ENCODE measurements at places on chromosomes 12 and 14.

DNA sequence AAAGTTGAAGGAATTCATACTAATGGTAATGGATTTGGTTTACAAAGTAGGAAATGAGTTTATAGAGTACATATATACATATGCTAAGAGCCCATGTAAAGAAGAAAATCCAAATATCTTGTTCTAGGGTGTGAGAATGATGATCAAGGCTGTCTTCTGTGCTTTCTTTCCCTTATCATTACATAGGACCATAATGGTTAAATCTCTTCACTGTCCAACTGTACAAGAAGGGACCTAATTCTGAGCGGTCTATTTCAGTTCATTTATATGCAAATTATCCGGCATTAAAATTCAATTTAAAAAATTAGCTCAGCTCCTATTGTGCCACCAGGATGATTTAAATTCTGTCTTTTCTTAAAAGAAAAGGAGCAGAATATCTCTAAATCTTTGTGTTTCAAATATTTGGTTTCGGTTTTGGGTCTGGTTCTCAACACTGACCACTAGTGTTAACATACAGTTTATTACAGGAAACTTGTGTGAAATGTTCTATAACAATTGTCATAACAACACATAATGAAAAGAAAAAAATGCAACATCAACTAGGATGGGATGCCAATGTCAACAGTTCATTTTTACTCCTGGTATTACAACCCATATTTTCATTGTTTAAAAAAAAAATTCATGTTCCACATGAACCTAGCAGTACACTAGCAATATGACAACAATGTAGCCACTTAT lies 16.8 kb downstream of the OR4K1 start:
- no peak for DNase-seq

DNA sequence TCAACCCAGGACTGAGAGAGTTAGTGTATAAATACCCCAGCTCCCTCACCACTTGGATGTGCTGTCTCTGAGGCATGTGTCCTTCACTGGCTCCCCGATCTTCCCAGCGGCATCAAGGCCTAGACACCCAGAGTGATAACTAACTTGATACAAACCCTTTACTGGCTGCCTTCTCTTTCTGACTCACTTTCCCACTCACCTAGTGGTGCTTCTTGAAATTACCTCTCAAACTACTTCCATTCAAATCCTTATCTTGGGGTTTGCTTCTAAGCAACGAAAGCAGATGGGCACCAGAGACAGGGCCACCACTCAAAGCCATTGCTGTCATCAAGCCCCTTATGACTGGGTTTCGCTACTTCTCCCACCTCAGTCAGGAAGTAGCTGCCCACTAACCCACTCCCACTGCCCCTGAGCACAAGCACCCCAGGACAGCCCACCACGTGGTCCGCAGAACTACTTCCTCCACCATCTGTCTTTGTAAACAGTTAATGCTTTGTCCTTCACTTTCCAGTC lies 17.2 kb downstream of the ZFP36L1 start:
- DNase-seq: no peak

DNA sequence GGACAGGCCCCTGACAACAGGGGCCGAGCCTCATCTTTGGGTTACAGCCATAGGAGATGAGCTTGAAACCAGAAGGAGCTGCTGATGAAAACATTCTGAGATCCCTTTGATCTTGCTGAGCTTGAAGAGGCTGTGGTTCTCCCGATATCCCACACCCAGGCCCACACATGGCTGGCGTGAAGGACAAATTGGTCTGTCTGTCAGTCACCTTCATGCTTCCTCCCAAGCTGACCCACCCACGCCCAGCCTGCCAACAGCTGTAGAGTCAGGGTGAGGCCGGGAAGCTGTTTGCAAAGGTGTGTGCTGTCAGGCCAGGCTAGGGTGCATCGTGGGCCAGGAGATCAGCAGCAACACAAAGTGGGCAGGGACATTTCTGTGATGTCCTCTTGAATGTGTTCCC lies 43.2 kb downstream of the FZD10 start:
- no peak for DNase-seq

DNA sequence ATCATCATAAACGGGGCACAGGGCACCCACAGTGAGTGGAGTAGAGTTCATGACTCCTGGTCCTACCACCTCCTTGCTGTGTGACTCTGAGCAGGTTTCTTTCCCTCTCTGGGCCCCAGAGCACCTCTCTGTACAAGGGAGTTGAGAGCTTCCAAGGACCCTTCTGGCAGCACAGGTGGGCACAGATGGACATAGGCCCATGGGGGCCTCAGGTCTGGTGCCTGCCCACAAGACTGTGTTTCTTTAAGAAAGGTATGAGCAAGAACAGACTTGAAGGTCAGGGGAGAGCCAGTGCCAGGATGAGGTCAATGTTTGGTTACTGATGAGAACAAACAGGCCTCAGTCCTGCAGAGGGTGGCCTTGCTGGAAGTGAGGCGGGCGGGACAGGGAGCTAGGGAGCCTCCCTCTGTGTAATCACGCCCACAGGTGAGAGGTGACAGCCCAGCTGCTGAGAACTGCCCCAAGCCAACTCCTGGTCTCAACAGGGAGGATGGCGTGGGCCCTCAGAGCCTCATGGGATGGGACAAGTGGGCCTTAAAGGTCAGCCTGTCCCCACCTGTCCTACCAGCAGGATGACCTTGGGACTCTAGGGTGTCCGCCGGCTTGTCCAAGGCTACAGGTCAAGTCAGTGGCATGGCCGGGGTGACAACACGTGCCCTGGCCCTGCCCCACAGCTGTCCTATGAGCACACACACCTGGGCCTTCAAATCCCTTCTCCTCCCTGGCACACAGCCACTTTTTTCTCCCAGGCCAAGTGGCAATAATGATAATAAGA lies 49.1 kb downstream of the CCDC85C start:
- no peak for DNase-seq

DNA sequence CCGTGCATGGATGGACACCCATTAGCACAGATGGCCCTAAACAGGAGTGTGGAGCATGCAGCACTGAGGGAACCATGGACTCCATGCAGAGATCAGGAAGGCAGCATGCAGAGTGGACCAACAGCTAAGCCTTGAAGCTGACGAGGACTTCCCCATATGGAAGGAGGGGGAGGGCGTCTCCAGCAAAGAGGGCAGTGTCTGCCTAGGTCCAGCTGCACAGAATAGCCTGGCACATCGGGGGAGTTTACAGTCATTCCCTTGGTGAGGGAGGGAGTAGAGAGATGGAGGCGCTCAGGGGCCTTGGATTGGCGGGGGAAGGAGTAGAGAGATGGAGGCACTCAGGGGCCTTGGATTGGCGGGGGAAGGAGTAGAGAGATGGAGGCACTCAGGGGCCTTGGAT lies 64.5 kb downstream of the ANKRD9 start:
- DNase-seq: no peak

DNA sequence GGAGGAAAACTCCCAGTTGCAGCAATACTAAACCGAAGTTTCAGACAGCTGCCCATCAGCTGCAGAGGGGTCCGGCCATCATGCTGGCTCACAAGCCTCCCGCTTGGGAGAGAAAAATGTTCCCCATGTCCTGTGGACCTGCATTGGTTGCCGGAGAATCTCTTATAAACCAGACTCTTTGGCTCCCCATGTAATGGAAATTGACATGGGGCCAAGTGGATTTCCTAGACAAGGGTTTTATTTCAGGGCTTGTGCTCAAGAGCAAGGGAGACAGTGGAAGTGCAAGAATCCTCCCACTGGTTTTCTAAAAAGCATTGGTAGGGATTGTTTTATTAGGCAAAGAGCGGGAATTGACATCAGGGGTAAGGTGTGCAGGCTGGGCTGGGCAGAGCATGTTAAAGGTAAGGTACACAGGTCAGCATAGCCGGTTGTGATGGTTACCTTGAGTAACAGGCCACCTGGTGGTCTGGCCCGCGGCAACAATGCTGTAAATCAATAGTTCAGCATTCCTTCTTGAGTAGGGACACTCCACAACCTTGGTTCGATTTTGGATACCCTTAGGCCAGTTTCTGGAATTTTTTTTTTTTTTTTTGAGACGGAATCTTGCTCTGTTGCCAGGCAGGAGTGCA lies 135.4 kb downstream of the UNC79 start:
- DNase-seq: no peak

DNA sequence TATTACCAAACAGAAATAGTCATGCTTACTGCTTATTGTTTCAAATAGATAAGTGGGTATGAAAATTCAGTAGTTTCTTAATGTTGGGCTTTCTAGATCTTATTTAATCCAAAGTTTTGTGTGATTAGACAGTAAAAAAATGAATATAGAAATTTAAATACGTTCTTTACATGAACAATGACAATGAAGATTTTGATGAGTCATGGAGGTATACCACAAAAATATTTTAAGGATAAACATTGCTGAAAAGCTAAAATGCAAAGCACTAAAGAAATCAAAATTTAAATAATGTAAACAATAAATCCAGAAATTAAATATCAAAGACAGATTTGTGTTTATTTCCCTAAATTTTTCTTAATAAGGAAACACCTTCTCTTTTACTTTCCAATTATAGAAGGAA lies 78.3 kb downstream of the PIK3C2G start:
- no peak for DNase-seq

DNA sequence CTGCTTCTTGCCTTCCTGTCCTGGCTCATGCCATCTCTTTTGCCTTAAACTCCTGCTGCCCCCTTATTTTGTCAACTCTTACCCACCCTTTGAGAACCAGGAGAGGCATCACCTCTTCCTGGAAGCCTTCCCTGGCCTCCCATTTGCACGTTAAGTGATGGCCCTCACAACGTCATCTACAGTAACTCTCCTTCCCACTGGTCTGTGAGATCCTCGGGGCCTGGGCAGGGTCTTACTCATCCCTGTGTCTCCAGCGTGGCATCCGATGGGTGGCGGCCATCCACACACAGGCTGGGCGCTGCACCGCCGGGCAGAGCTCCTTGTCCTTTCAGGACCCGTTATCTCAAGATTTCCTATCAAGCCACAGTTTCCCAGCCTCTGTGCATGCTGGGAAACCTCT lies 16.8 kb upstream of the CACNA2D4 start:
- no peak for DNase-seq

DNA sequence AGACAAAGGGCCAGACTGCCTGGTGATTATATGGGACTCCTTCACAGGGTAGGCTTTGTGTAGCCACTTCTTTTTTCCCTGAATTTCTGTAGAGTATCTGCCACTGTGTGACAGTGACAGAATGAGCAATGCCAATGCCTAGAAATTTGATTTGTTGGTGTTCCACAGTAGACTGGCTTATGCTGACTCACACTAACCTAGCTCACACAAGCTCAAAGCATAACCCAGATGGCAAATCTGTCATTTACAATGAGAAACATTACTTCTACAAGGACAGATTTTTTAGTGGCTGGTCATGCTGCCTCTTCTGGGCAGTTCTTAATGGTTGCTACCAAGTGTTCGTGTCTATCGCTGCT lies 15.9 kb downstream of the CFAP251 start:
- DNase-seq: no peak

- DNase-seq: no peak
Observed at GRCh38 chr12:131379738-131380137, 331.2 kb upstream of the SFSWAP start.

GRCh38 chr12:65828711-65829339 lies 4.5 kb downstream of the HMGA2 start:
- DNase-seq: no peak

GRCh38 chr14:68137704-68138619 lies 318.4 kb downstream of the RAD51B start:
- DNase-seq: no peak

DNA sequence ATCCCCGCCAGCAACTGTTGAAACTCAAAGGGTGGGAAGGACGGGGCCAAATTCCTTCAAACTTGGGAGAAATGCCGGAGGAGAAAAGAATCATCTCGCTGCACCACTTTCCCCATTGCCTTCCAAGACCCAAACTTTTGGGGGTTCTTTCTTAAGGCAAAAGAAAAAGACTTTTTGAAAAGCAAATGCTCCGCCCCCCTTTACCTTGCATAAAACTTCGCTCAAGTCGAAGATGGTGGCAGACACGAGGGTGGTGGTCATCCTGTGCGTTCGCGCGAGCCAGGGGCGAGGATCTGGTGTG lies 239 bp downstream of the ZFP36L1 start:
- DNase-seq: no peak

DNA sequence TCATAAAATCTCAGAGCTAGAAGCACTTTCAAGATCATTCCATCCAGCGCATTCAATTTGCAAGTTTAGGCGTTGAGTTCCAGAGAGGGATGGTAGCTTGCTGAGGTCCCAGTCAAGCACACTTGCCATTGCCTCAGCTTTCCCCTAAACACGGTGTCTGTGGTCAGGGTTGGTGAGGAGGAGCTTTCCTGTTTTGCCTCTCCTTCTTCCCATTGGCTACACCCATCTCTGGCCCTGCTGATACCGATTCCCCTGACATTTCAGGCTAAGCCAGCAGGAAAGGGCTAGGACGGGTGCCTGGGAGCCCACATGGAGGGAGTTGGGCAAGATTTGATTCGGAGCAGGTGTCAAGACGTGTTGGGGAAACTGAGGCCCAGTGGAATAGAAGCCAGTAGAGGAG lies 9.1 kb downstream of the NFATC4 start:
- DNase-seq: no peak

GRCh38 chr12:58657190-58657589 lies 263.1 kb downstream of the LRIG3 start:
- no peak for DNase-seq

DNA sequence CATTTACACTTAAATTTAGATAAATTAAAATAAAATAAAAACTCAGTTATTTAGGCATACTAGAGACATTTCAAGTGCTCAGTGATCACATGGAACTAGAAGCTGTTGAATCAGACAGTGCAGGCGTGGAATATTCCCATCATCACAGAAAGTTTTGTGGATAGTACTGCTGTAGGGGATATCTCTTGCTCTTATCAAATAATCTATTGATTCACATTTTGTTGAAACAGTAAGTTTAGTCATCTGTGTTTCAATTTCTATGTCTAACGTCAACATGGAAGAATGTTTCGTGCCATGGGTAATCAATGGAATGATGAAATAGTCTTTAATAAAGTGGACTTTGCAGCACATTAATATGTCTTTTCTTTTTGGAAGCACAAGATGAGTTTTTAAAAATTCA lies 108.6 kb downstream of the PAH start:
- DNase-seq: no peak

- DNase-seq: peak; percentile 15
Observed at GRCh38 chr14:85934123-85934885, 404.4 kb downstream of the FLRT2 start.

GRCh38 chr12:123075646-123076171 lies 75.2 kb downstream of the PITPNM2 start:
- DNase-seq: peak; percentile 53

DNA sequence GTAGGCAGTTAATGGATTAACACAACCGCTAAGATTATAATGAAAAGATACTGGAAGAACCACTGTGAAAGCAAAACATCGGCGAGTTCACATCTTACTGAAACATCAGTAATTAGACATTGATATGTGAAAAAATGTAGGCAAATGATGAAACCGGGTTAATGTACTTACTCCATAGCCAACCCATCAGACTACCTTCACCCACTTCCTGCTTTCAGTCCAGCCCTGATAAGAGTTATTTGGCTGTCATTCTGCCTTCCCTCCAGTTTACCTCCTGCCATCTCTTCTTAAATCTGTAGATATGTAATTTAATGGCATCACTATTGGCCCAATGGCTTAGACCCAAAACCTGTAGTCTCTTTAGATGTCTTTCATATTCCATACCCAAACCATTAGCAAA lies 46.0 kb upstream of the LGR5 start:
- no peak for DNase-seq

GRCh38 chr14:57797160-57797559 lies 68.7 kb downstream of the SLC35F4 start:
- DNase-seq: no peak

All from stimulated activated CD4-positive, alpha-beta T cell treated with anti-CD3 and anti-CD28 coated beads, Interleukin-15, amount 100 ng/mL, for 1 hour (primary cell).